ENCODE measurements at places on chromosomes 16 and 17.

DNA sequence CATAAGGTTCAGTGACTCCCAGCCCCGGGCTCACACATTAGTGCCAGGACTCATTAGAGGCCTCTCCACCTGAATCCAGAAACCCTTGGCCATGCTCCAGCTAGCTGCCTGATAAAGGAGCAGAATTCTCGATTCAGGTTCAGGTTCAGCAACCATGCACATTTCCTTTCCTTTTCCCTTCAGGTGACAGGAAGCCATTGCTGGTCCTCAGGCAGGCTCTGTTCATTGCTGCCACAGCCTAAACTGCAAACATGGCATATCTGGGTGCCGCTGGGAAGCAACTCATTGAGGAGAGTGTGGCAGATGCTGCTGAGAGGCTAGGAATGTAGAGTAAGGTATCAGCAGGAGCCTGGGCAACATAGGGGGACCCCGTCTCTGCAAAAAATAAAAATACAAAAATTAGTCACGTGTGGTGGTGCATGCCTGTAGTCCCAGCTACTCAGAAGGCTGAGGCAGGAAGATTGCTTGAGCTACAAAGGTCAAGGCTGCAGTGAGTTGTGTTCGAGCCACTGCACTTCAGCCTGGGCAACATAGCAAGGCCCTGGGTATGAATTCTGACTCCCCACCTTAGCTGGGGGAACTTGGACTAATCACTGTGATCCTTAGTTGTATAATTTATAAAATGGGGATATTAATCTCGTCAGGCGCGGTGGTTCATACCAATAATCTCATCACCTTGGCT lies 28.7 kb downstream of the ARL4D start:
- DNase-seq: no peak

DNA sequence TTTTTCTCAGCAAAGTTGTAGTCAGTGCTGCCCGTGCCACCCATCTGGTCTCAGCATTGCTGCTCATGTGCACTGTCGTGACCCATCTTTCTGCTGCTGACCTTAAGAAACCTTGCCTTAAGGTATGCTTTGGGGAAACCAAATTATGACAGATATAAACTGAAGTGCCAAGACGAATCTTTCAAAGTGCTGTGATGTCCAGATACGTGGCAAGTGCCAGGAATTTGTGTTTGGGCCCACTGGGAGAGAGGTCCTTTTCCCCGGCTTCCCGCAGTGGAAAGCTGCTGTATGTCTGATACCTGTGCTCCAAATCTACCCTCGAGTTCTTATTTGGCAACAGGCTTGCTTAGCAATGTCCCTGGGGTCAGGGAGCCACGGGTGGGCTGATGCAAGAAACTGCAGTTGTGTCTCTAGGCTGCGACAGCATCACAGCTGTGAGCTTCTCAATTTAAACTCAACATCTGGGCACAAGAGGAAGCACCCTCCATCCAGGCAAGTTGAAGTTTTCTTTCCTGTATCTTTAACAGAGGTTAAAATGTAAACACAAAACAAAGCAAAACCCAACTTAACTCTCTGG lies 30.3 kb upstream of the TOX3 start:
- no peak for DNase-seq

GRCh38 chr16:46785076-46785845 lies 37.1 kb upstream of the MYLK3 start:
- no peak for DNase-seq

GRCh38 chr16:75002474-75002873 lies 3.6 kb downstream of the ZNRF1 start:
- DNase-seq: no peak

GRCh38 chr16:49602201-49602975 lies 228.8 kb downstream of the C16orf78 start:
- no peak for DNase-seq

DNA sequence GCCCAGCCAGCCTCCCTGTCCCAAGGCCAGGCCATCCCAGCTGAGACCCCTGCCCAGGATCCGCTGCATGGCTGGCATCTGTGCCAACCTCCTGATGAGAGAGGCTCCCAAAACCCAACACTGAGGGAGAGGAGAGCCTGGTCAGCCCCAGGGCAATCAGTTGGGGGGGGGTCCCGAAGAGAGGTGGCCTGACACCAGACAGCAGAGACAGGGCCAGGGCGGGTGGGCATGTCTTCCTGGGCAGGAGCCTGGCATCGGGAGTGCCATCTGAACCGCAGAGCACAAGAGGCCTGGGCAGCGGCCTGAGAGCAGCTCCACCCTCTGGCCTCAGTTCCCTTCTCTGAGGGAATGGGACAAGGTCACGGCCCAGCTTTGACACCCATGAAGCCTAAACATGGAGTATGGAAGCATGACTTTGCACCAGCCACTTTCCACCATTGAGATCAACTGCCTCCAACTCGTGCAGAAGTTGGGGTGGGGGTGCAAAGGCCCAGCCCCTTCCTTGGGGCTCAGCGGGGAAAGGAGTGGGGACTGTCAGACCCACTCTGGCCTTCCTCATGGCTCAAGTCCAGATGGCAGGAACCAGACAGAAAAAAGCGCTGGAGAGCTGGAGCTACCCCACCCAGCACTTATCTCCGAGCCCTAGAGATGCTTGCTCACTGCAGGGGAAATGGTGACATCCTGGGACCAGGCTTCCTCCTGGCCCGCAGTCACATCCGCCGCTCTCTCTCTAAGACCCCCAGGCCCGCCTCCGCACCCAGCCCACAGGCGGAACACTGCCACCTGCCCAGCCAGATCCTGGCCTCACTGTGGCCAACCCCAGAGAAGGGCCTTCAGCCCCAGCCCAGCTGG lies 9.7 kb downstream of the RHBDF2 start:
- DNase-seq: no peak

DNA sequence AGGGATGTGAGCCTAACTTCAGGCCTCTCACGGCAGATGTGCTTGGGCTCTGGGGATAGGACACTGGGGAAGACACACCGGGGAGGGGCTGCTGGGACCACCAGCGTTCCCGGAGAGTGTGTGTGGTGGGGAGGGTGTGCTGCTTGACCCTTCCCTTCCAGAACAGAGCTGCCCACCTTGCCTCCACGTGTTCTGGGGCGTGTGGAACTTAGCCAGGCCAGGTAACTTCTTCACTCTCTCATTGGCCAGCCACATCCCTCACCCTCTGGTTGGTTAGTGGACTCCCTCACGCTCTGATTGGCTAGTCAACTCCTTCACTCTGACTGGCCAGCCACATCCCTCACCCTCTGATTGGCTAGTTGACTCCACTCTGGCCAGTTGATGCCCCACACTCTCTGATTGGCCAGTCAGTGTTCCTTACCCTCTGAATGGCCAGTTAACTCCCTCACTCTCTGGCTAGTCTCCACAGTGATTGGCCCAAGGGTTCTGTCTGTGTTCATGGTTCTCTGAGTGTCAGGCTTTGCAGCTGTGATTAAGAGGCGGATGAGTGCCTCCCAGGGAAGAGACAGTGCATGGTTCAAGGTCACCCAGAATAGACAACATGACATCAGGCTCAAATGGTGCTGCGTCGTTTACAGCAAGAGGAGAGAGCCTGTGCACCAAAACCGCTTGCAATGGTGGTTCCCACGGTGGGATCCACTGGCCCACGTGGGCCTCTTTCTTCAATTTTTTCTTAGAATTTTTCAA lies 10.0 kb downstream of the TMEM235 start:
- DNase-seq: no peak

DNA sequence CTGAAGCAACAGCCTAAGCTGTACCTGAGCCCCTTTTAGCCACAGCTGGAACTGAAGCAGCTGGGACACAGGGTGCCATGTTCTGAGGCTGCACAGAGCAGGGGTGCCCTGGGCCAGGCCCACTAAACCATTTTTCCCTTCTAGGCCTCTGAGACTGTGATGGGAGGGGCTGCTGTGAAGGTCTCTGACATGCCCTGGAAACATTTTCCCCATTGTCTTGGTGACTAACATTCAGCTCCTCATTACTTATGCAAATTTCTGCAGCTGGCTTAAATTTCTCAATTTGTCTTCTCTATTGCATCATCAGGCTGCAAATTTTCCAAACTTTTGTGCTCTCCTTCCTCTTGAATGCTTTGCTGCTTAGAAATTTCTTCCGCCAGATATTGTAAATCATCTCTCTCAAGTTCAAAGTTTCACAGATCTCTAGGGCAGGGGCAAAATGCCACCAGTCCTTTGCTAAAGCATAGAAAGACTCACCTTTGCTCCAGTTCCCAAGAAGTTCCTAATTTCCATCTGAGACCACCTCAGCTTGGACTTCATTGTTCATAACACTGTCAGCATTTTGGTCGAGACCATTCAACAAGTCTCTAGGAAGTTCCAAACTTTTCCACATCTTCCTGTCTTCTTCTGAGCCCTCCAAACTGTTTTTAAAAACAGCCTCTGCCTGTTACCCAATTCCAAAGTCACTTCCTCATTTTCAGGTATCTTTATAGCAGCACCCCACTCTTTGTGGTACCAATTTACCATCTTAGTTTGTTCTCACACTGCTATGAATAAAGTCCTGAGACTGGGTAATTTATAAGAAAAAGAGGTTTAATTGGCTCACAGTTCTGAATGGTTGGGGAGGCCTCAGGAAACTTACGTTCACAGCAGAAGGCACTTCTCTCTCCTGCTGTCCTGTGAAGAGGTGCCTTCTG lies 49.8 kb downstream of the TMEM100 start:
- DNase-seq: peak; percentile 21

DNA sequence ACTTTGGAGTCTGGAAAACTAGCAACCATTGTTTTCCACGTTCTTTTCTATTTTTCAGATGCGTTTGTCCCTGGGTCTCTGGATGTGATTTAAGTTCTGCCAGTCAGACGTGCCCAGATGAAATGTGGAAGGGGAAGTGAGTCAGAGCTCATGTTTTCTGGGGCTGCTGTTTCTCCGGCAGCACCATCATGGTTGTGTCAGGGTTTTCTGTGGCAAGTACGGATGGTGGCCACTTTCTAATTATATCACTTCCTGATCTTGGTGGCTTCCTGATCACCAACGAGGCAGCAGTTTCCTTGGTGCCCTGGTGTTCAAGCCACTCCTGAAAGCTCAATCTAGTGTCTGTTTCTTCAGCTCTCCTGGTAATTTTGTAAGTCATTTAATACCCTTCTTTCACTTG lies 31.4 kb upstream of the PMFBP1 start:
- DNase-seq: peak; percentile 69

- no peak for DNase-seq
Observed at GRCh38 chr16:86630471-86630870, 52.1 kb downstream of the FOXL1 start.

GRCh38 chr17:869567-870525 lies 87.7 kb downstream of the MRM3 start:
- DNase-seq: no peak
